Activated T-helper 1 cell treated with anti-CD3 and anti-CD28 coated beads, Interleukin-2, amount 50 U/mL, for 16 hours (primary cell): ENCODE measurements at places on chromosomes 12 and 14.

GRCh38 chr14:52950898-52951680 is at the start of gene FERMT2:
Gene FERMT2, minus strand, starts transcription at chr14:52951050. Its CDS starts 482 bp downstream, at chr14:52950568.
- DNase-seq: peak; percentile 6

DNA sequence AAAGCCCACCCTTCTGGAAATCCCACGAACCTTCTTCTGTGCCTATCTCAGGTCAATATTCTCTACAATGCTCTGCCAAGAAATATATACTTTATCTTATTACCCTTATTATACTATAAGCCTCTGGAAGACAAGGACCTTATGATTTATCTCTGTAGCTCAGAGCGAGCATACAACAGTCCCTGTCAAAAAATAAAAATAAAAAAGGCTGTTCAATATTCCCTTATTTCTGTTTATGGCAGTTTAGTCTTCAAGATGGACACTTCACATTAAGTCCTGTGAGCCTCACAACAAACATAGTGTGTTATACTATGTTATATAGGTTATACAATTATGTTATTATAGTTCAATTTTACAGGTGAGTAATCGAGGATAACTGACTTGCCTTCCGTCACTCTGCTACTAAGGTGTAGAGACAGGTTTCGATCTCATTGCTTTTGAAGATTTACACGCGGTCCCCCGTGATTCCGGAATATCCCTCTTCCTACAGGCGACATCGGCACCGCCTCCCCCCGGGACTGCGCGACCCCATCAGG is 562 bp downstream of the EAPP start:
- no peak for DNase-seq

DNA sequence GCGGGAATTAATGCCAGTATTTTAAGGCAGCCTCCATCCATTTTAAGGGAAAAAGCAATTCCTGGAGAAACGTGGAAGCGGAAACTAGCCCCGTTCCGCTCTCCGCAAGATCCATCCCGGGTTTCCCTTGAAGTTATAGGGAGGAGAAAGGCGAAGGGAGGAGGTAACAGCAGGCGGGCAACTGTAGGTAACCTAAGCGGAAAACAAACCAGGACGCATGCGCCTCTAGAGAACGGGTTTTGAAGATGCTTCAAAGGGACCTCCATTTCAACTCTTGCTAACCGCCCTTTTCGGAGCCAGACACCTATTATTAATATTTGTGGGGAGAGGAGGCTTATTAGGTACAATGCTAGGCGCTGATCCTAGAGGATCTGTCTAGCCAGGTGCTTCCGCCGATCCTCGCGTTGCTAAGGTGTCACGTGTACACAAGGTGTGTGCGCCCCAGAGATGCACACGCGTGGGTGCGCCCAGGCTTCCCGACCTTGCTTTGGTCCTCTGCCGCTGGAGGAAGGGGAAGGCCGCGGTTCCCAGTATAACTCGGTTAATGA is 6.2 kb downstream of the TBX5 start:
- DNase-seq: no peak

GRCh38 chr12:74537707-74538385 is at the start of gene ATXN7L3B:
Gene ATXN7L3B, plus strand, starts transcription at chr12:74537835. Its CDS starts 278 bp downstream, at chr12:74538113.
- peak; percentile 93 for DNase-seq

DNA sequence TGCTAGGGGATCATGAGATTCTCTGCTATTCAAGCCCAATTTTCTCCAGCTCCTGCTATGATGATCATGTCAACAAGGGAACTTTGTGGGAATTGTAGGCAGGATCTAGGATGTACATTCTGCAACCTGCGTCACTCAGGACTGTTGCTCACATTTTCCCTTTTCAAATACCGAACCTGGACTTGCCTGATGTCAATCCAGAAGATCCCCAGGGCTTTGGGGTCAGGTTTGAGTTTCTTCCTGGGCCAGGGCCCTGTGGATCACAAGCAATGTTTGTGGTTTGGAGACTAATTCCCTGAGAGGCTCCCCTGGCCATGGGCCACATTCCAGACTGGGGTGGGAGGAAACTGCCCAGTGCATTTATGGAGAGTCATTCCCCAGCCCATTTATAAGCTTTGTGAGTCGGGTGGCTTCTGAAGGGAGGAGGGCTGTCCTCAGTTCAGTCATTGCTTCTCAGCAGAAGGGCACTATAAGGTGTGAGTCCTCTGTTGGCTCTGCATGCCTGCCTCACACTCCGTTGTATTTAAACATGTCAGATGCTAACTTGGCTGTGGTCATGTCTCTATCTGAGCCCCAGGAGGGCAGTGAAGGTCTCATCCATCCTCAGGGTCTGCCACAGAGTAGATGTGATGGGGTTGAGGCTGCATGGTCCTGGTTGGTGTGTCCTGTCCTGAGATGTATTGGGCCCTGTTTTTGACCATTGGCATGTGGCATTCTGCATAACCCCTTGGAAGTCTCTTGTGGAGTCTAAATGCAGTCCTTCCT is 6.5 kb downstream of the KRT86 start:
- DNase-seq: no peak

GRCh38 chr14:53956427-53957201 is at the start of gene BMP4:
Gene BMP4, minus strand, starts transcription at chr14:53956825. Its CDS starts 4,603 bp downstream, at chr14:53952222.
- DNase-seq: no peak

GRCh38 chr14:68441542-68441941 is 351.3 kb downstream of the ZFP36L1 start:
- DNase-seq: no peak

GRCh38 chr12:42162193-42162592 is 17.5 kb upstream of the GXYLT1 start:
- no peak for DNase-seq

DNA sequence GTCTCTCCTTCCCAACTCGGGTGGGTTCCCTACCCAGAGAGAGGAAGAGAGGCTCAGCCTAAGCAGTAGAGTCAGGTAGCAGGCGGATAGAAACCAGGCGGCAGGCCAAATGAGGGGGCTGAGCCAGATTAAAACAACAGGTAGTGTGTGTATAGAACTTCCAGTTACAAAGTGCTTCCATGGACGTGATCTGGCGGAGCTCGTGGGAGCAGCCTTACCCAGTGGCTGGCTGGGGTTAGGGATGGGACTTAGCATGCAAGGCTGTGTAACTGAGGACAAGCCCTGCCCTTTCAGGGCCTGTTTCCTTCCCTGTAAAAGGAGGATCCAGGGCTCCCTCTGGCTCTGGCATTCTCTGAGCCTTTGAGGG is 8.3 kb downstream of the KRT80 start:
- no peak for DNase-seq

GRCh38 chr14:81952917-81953316 is 419.3 kb upstream of the SEL1L start:
- no peak for DNase-seq

- no peak for DNase-seq
These were observed 31.8 kb upstream of the RAD51AP1 start for GRCh38 chr12:4506870-4507269.

DNA sequence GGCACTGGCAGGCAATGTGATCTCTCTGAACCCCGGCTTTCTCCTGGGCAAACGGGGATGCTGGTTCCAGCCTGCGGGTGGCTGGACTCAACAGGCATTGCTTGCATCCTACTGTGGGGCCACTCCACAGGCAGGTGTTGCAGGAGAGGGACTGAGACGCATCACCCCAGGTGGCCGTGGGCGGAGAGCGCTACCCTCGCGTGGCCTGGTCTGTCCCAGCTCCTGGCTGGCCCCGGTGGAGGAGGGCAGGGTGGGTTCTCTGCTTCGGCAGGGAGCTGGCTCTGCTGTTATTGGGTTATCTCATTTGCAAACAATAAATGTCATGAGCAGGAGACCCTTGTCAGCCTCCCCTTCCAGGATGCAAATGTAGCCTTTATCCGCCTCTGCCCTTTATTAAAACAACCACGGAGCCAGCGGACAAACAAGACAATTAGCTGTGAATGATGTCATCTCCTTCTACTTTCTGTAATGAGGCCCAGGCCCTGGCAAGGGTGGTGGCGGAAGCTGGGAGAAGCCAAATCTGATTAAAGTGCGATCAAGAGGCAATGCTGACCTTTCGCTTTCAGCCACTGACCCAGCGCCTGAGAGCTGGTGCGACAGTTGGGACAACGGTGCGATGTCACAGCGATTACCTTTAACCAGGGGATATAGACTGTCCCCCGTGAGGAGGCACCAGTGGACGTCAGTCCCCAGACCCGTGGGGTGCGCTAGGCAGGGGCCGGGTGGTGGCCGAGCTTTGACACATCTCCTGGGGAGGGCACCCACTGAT is 161.8 kb downstream of the KIF26A start:
- DNase-seq: no peak

DNA sequence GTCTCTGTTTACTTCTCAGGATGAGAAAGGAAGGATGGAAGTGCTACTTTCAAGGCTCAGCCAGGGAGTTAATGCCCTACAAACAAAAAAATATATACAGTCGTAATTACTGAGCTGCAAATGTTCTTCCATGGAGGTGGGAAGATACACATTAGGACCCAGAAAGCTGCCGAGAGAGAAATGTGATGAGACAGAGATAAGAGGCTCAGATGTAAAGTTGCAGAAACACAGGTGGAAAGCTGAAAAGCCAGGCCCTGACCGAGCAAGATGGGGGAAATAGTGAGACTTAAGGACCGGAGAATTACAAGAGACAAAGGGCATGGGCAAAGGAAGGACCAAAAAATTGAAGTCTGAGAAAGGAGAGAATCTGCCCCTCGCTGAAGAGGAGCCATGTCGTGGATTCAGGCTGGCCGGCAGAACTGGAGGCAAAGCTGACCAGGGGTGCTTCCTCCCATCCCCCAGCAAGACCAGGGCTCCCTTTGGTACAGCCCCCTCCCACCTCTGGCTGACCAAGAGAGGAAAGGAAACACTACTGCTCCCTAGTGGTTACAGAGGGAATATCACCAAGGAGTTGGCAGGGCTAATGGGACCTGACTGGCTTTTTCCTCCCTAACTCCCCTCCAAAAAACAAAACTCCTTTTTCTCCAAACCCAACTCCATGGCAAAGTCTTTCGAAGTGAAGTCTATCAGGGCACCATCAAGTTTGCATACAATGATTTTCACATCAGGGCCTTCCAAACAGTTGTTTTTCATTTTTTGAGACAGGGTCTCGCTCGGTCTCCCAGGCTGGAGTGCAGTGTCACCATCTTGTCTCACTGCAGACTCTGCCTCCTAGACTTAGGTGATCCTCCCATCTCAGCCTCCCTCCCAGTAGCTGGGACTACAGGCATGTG is 12.1 kb downstream of the ZFHX2 start:
- DNase-seq: no peak

GRCh38 chr12:65511134-65511834 is 232.8 kb downstream of the MSRB3 start:
- no peak for DNase-seq

DNA sequence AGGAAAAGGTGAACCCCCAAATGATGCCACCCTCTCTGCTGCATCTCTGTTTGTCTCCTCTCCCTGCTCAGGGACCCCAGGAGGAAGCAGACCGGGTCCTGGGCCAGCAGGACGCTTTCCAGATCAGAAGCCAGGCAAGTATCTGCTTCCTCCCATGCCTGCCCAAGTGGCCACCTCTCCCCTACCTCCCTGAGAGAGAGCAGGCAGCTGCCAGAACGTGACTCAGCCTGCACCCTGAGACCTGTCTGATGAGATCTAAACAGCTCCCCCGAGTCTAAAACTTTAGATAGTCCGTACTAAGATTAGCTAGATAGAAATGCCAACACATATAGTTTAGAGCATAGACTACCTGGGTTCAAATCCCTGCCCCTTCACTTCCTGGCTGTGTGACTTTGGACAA is 31.2 kb upstream of the OAS1 start:
- DNase-seq: no peak

GRCh38 chr14:75917322-75917945 is 64.4 kb downstream of the TGFB3 start:
- DNase-seq: no peak

GRCh38 chr14:99931308-99931707 is 133.9 kb upstream of the EVL start:
- DNase-seq: no peak

GRCh38 chr14:69953266-69953915 is 74.2 kb downstream of the SMOC1 start:
- no peak for DNase-seq

DNA sequence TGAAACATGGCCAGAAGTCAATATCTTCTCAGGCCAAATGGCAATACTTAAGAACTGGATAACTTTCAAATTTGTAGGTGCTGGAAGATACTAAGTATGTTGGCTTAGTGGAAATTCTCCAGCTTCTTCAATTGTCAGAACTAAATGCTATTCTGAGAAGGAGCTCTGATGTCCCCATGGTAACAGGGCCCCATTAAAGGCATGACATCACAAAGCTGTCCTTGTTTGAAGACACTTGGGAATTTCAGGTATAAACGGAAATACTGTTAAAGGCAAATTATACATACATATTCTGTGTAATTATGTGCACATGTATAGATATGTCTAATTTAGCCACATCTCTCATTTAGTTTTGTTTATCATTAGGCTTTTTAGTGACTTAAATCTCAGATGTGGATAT is 210.0 kb upstream of the SEL1L start:
- no peak for DNase-seq

DNA sequence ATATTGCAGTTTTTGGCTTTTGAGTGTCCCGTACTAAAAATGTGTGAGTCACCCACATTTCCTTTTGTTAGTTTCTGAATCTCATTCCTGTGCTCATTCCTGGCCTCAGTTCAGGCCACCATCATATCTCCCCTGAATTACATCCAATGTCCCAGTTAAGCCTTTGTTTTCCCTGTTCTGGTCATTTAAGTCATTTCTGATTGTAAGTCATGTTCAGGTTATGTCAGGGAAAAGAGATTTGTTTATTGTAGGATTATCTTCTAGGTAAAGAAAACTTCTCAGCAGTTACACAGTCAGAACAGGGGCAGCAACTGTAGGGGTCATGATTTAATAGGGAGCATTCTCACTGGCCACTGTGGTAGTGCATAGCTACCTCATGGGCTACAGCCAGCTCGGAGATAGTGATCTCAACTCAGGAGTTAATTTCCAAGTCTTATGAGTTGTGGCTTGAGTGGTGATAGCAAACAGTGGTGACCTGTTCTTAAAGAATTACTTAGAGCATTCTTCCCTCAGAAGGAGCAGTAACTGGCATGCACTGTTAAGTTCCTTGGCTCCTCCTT is 6.7 kb downstream of the DDX47 start:
- DNase-seq: no peak

DNA sequence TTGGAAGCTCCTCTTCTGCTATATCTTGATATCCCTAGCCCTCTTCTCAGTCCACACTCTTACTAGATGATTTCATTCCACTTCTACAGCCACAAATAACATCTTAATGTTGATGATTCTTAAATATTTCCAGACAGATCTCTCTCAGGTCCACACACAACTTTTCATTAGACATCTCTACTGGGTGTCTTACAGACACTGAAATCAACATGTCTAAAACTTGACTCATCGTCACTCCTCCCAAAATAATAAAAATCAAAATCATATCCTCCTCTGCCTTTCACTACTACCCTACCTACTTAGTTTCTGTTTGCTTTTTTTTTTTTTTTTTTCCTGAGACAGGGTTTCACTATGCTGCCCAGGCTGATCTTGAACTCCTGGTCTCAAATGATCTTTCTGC is 11.9 kb downstream of the PRDM4 start:
- DNase-seq: no peak
